ENCODE measurements at places on chromosomes 13 and 19.

GRCh38 chr13:87498681-87499080, 172.5 kb upstream of the SLITRK5 start:
- no peak for DNase-seq

DNA sequence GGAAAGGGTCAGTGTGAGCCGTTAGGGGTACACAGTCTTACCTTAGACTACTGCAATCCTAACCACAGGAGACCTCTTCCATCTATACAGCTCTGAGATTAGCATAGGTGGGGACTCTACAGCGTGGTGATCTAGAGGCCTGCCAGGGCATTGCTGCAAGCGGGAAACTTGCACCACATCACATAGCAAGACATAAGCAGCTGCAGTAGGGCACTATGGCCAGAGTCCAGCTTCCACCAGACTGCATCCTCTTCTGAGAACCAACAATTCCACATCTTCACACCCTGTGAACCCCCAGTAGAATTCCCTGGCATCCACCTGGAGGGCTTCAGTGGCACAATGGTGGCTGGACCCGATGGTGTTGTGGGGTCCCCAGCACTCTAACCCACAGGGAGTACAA, 1564.3 kb upstream of the PRR20A start:
- DNase-seq: no peak

DNA sequence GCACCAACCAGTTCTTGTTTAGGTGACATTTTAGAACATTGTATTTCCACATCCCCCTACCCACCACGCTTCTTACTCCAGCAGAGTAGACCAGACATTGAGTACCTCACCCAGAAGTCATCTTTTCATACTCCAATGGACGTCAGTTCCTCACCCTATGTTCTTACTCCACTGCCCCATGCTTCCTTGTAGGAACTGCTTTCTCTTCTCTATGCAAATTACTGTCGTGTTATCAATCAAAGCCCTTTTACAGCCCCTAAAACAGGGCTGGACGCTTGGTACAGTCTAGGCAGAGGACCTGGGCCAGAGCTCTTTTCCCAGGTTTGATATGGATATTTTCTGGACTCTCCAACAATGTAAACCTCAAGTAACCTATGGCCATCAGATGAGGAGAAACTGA, 58.2 kb downstream of the USP12 start:
- DNase-seq: no peak

DNA sequence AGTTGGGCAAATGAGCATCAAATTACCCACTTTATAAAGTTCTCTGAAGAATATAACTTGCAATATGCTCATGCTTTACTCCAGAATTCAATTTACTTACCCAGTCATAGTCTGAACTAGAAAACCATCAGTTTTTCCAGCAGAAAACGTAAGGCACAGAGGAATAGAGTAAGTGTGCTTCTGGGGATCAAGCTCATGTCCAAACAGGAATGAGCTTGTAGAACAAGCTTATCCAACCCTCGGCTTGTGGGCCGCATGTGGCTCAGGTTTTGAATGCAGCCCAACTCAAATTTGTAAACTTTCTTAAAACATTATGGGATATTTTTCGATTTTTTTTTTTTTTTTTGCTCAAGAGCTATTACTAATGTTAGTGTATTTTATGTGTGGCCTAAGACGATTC, 308.5 kb upstream of the KLF12 start:
- no peak for DNase-seq

- no peak for DNase-seq
Measured at GRCh38 chr19:53808710-53809125, 15.4 kb downstream of the NLRP12 start.

DNA sequence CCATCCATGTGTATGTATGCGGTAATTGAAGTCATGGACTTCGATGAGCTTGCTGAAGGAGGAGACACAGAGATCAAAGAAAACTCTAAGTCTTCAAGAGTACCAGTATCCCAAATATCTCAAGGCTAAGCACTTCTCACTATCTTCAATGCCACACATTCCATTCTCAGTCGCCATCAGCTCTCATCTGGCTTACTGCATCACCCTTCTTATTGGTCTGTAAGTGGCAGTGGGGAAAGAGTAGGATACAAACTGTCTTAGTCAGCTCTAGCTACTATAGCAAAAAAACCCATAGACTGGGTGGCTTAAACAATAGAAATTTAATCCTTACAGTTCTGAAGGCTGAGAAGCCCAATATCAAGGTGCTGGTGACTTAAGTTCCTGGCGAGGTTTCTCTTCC, 218.7 kb downstream of the POSTN start:
- no peak for DNase-seq

GRCh38 chr19:1945899-1946298, 4.9 kb downstream of the CSNK1G2 start:
- DNase-seq: peak; percentile 36

GRCh38 chr13:101465877-101466276, 13.4 kb downstream of the ITGBL1 start:
- no peak for DNase-seq

- no peak for DNase-seq
Measured at GRCh38 chr13:67238277-67238859, 8.2 kb upstream of the PCDH9 start.

DNA sequence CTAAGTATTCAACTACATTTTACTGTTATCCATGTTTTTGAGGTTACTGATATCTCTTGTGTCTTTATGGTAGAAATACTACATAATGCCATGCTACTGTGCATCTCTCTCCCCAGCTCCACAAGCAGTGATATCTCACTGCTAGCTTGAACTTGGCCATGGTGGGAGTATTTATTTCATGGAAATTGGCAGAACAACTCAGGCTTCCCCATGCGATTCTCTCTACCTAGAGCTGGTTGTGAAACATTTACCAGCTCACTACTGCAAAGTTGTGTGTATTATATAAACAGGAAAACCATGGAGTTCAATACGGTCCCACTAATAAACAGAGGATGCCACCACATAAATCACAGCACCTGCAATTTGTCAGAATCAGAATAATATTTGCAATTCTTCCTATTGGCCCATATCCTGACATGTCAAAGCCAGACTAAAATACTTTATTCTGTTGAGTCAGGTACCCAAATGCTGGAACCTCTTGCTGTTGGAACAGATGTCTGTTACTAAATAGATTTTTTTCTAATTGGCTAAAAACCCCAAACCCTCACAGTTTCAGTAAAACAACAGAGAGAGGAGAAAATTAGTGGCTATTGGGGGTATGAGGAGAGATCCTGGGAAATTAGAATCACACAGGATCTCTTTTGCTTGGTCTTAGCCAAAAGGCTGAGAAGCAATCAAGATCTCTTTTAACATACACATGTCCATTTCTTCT, 91.4 kb upstream of the SLC10A2 start:
- no peak for DNase-seq

DNA sequence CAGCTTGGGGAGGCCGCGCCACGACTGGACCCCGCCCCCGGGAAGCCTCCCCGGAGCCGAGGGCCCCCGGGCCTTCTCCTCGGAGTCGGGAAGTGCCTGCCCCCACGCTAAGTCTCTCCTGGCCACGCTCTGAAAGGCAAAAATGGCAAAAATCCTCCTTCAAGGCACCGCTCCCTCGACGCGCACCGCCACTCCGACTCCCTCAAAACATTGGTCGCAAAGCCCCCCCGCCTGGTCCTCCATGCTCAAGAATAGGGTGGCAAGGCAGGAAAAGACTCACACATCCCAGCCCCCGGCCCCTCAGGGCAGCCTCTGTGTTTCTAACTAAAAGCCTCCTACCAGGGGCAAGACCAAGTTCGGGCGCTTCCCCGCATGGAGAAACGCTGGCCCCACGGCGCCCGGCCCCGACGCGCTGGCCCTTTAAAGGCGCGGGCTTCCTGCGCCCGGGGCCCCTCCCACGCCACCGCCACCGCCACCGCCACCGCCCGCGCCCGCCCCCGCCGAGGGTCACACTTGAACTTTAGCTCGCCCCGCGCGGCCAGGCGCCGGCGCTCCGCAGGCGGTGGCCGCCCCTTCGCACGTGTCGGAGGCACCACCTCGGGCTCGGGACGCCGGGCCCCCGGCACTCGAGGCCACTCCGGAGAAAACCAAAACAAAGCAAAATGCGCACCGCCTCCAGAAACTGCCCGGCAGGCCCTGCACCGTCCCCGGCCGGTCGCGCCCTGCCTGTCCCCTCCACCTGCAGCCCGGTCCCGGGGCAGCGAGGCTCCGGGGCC, 1.9 kb downstream of the FOXO1 start:
- DNase-seq: peak; percentile 84

GRCh38 chr13:53513226-53513625, 484.6 kb downstream of the OLFM4 start:
- DNase-seq: no peak

DNA sequence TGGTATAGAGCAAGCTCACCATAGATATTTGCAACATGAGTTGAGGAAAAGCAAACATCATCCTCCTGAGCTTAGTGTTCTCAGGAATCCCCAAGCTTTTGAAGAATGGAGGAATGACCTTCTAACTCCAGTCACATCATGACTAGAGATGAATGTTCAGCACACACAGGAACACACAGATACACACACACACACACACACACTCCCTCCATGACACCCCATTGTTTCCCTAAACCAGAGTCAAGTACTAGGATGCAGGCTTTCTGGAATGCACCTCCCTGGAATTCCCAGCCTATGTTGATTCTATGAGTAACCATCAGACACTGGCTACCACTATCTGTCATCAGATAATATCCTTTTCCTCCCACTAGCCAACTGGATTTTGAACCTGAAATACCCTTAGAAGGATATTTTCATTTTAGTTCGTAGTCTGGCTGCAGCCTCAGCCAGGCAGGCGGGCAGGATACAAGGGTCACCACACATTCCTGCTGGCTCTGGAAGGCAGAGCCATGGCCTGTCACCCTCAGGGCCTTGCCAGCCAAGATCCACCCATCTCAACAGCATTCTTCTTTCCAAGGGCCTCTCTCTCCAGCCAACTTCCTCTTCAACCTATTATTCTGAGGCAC, 162.4 kb downstream of the FOXO1 start:
- no peak for DNase-seq

DNA sequence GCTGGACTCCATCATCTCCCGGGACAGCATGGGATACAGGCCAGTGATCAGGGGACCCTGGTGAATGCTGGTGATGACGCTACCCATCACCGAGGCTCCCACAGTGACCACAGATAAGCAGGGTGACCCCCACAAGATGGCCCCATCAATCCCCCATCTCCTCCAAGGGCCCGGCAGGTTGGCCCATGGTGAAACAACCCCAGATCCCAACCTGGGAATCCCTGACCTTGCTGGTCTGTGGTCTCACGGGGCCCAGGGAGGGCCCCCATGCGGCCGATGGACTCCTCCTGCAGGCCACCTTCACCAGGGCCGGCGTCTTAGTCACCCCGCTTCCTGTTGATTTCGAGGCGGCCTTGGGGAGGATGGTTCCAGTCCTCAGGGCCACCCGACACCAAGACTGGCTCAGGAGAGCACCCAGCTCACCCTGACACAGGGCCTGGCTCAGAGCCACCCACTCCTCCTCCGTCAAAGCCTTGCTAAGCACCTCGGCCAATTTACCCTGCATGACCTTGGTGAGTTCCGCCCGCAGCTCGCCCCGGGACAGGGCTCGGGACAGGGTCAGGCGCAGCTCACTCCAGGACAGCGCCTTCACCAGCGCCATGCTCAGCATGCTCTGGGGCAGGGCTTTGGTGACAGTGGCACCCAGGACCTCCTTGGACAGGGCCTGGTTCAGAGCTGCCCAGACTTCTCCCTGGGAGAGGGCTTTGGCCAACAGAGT, 10.0 kb downstream of the IQCN start:
- no peak for DNase-seq

- DNase-seq: no peak
Measured at GRCh38 chr19:37966211-37966661, 59.2 kb downstream of the SIPA1L3 start.

DNA sequence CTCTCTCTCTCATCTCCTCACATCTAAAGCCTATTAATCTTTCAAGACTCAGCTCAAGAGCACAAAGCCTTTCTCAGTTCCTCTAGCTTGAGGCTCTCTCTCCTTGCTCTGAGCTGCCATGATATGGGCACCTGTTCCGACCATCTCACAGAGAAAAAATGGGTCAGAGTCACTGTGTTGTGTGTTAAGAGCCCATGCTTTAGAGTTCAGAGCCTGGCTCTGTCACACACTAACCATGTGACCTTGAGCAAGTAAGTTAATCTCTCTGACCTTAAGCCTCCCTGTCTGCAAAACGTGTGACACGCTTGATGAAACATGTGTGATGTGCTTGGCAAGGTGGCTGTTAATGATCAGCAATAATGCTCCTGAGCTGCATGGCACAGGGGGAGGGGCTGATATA, 245.2 kb downstream of the DLEU7 start:
- no peak for DNase-seq

DNA sequence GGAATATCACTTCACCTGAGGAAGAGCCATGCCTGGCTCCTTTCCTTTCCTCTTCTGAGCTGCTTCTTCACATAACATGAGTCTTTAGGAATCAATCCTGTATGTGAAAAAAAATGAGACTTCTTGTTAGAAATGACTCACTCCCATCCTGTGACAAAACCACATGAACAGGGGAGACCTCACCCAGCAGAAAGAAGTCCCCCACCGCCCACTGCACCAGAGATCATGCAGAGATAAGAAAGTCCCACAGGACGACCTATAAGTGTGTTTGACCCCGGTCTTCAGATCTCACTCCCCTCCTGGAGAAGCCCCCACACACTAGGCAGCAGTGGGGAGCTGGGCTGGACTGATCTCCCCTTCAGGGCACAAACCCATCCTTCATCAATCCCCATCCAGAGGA, 7.8 kb downstream of the ZNF600 start:
- DNase-seq: peak; percentile 36

DNA sequence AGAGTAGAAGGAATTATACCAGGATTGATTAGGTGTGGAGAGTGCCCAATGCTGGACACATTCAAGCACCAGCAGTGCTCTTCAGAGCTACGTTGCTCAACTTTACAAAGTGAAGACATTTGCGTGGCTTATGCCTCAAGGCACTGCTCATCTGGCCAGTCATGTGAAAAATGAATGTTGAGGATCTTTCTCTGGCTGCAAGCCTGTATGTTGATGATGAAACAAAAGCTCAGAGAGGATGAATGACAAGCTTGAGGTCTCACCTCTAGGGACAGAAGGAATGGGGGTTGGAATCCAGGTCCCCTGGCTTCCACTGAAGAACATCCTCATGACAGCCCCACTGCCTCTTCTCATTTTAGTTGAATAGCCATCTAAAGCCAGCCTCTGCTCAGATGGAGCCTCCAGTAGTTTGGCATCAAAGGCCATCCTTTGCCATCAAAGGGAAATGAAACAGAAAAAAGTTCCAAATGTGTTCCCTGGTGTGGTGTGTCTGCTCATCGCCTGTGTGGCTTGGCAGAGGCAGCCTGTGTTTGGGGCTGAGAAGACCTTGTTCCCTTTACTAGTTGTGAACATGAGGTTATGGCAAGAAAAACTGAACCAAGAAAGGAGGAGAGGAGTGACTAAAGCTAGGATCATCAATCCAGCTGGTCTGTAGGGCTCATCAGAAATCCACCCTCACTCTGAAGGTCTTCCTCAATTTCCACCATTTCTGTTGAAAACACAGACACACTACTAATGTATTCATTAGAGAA, 114.0 kb upstream of the KL start:
- DNase-seq: no peak

DNA sequence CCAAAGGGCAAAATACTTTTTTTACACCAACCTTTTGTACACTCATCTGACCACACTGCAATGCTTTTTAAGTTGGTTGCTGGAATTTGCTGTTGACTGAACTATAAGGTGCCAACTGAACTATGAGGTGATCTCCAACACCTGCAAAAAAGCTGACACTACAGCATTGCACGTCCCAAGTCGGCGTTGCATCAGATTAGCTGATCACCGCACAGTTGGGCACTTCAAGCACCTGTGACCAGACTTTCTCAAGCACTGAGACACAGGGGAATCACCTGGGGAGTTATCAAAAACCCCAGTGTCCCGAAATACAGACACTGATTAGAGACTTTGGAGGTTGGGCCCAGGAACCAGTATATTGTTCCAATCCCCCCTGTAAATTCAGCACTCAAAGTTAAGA, 1.1 kb downstream of the NLRP11 start:
- DNase-seq: no peak

All from stimulated activated CD4-positive, alpha-beta T cell treated with anti-CD3 and anti-CD28 coated beads, Interleukin-15, amount 100 ng/mL, for 24 hours (primary cell).